ENCODE measurements at places on chromosomes 6 and 20.

DNA sequence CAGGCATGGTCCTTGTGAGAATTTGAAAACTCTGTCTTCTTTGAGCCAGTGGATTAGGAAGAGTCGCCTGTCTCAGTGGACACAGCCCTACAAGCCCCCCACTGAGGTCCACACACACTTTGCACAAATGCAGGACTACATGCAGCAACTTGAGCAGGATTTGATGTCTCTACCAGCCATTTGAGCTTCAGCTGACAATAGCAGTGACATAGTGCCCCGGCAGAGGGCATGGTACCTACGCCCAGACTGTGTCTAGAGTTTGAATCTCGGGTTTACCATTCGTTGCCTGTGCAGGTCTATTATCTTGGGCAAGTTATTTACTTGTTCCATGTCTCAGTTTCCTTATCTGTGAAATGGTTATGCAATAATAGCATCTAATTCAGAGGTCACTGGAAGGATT is 580.1 kb downstream of the TFAP2B start:
- DNase-seq = no peak

DNA sequence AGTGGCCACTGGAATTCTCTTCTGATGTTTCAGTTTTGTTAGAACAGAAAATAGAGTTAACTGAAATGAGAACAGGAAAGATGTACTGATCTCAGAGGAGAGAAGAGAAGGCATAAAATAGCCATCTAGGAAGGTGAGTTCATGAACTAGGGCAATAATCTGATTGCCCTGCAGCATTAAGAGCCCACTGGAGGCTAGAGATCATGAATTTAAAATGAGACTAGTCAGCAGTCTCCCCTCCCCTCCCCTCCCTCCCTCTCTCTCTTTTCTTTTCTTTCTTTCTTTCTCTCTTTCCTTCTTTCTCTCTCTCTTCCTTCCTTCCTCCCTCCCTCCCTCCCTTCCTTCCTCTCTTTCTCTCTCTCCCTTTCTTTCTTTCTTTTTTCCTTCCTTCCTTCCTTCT is 28.9 kb downstream of the GPRC6A start:
- no peak for DNase-seq

GRCh38 chr20:45445805-45446562 is 23.6 kb upstream of the WFDC2 start:
- peak; percentile 24 for DNase-seq

DNA sequence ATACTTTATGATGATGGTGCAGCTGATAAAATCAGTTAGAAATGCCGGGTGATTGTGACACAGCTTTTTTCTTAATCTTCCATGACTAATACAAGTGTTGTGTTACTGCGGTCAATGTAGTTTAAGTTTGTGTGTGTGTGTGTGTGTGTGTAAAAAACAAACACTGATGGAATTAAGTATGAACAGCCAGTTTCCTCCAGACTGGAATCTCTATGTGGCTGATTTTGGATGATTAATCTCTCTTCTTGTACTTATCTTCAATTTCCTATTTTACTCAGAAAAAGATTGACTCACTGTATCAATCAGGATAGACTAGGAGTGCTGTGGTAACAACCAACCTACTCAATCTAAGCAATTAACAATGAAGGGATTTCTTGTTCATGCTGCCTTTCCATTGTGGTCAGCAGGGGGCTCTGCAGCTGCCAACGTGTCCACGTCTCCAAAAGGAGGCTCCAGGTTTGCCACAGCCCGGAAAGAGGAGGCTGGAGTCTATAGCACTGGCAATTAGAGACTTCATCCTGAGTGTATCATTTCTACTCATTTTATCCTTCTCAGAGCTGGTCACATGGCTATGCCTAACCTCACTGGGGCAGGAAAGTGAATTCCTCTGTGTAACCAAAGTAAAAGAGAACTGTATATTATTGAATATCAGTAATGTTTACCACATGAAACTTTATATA is 107.7 kb downstream of the CD109 start:
- DNase-seq = no peak

- DNase-seq = no peak
These were observed 59.8 kb downstream of the CDK19 start for GRCh38 chr6:110755411-110755834.

DNA sequence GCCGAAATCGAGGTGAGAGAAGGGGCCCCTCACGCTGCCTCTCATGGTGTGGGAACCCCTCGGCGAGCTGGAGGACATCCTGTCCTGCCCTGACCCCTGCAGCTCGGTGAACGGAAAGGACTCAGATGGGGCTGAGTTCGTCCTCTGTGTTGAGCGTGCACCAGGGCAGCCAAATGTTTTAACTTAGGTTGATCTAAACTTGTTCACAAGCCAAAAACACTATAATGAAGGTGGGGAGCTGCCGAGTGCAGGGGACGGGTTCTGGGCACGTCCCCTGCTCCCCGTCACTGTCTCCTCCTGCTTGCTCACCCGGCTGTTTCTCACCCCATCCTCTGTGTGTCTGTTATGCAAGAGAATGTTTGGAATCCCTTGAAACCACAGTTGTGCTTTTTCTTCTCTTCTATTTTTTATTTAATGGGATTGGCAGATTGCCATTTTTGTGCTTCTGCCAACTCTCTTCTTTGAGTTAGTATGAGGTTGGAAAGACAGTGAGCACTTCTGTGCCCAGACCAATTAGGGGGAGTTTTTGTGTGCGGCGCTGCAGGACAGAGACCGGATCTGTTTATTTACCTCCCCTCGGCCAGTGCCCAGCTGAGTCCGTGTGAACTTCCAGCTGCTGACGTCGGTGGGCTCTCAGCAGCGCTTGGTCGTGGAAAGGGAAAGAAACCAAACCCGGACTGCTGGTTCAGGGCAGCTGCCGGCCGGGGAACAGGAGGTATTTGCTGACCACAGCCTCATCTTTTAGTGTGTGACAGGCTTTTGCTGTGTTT is 158.1 kb downstream of the DTNBP1 start:
- DNase-seq = no peak

- DNase-seq = no peak
These were observed 40.1 kb downstream of the CDH22 start for GRCh38 chr20:46268131-46268614.

GRCh38 chr6:155171109-155171746 is 92.6 kb upstream of the CLDN20 start:
- peak; percentile 75 for DNase-seq

DNA sequence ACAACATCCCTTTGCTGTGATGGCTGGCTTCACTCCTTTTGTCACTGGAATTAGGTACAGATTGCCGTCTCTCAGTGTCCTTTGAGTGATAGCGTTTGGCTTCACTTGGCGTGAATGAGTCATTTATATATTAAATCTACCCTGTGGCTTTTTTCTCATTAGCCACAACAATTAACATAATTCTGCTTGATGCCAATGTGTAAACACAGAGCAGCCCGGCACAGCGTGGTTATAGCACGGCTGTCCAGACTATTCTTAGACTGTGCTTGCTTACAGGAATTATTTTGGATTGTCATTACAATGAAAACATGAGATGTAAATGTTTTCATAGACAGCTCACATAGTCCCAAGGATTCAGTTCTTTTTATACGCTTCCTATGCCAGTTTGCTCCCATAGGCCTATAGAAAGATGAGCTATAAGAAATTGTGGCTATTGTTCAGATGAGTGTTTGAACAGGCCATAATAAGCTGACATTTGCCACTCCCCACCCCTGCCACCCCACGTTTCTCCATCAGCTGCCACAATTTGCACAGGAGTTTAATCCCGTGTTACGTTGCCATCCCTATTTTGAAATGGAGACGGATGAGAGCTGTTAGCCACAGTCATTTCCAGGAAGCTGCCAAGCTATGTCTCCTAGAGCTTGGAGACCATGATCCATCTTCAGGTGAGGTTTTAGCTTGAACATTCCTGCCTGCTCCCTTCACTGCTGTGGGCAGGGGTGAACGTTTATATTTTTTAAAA is 65.9 kb downstream of the PPP1R14C start:
- no peak for DNase-seq

GRCh38 chr20:59259946-59260345 is 40.5 kb upstream of the EDN3 start:
- DNase-seq = no peak

- DNase-seq = no peak
These were observed 126.5 kb downstream of the SLC24A3 start for GRCh38 chr20:19338960-19339359.

- DNase-seq = no peak
These were observed 62.5 kb upstream of the OGFRL1 start for GRCh38 chr6:71226151-71226550.

- peak; percentile 44 for DNase-seq
These were observed 646 bp downstream of the HMGA1 start for GRCh38 chr6:34237316-34237721.

DNA sequence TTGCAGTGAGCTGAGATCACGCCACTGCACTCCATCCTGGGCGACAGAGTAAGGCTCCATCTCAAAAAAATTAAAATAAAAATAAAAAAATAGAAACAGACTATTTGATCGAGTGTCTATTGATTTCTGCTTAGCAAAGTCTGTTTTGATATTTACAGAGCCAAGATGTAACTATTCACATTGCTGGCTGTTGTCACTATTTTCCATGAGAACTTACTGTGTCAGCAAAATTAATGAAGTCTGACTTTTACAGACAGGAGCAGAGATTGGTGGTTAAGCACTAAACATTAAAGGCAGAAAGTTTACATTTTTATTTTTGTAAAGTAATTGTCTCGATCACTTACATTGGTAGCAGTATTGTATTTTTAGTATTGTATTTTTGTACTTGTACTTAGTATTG is 85.0 kb upstream of the CCDC28A start:
- DNase-seq = no peak

- no peak for DNase-seq
These were observed 148.7 kb upstream of the CARMIL1 start for GRCh38 chr6:25130518-25130917.

- DNase-seq = peak; percentile 59
These were observed 108.4 kb downstream of the RTN4IP1 start for GRCh38 chr6:106520711-106521401.

GRCh38 chr6:106419900-106420613 is 59.5 kb downstream of the CRYBG1 start:
- DNase-seq = no peak

- DNase-seq = no peak
These were observed 49.1 kb downstream of the TTI1 start for GRCh38 chr20:37984018-37984785.

DNA sequence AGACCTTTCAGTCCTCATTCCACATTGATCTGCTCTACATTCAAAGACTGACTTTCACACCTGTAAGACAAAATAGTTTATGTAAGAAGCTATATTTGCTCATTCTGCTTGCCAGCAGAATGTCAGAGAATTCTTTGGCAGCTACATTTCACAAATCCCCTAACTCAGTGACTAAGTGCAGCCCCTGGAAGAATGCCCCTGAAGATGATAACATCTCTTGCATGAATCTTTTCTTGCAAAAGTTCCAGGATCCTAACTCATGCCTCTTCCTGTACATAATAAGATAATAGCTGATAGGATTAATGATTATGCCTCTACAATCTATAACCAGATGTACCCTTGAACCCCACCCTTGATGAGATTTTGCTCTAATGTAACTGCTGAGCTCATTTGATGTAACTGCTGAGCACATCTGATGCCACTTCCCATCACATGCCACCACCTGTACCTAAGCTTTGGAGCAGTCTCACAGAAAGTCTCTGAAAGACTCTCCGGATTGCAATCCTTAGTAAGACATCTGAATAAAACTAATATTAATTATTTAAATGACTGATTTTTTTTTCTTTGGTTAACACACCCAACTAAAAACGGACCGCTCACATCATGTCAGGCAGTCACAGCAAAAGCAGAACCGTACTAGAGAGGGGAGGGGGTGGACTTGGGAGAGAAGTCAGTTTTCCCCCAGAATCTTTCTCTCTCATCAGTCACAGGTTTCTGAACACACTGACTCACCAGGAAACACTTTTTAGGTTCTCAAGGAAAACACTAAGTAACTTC is 684 bp upstream of the DNAH8 start:
- peak; percentile 8 for DNase-seq

DNA sequence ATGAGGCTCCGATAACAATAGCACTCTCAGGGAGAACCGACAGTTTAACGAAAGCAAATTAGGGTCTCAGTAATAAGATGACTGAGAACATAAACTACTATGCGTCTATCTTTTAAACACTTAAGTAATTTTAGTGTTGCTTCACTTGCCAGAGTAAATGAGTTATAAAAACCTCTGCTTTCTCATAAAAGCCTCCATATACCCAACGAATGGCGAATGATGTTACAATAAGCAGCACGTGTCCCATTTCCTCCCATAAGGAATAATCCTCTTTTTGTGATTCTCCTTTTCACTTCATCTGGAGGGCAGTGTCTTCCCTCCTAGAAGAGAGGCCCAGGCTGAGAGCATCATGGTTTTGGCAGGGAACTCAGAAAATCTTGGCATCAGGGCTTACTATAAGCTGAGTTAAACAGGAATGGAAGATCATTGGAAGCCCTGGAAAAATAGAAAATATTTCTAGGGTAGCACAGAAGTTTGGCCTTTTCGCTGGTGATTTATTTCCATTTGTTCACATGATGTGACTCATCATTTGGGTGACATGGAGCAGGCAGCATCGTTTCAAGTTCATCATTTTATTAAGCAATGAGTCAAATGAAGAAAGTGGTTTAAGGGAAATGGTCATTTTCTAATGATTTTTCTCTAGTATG is 255.4 kb downstream of the ATXN1 start:
- DNase-seq = no peak

DNA sequence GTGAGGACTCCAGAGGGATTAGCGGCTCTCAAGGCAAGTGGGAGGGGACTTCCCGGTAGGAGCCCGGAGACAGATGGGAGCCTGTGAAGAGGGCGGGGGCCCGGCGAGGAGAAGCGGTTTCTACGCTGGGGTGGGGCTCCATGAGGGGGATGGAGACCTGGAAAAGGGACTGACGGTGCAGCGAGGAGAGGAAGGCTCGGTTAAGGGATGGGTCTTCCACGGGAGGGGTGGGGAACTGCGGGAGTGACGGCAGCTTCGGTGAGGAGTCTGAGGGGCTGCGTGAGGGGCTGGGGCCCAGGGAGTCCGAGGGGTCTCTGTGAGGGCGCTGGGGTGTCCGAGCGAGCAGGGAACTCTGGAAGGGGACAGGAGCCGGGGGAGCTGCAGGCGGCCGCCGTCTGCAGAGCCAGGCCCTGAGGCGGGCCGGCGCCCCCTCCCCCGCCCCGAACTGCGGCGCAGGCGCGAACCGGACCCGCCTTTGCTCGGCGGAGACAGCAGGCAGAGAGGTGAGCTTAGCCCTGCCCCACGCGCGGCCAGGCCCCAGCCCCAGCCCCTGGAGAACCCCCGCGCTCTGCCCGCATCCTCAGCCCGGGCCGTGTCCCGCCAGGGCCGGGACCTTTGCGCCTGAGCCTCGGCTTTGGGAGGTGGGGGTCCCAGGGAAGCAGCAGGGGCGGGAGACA is at the start of gene NRSN2:
NRSN2 (plus strand) TSS at position 472 of the 677 bp plus-strand sequence. CDS start 2,533 bp downstream, outside the sequence.
- DNase-seq = no peak

DNA sequence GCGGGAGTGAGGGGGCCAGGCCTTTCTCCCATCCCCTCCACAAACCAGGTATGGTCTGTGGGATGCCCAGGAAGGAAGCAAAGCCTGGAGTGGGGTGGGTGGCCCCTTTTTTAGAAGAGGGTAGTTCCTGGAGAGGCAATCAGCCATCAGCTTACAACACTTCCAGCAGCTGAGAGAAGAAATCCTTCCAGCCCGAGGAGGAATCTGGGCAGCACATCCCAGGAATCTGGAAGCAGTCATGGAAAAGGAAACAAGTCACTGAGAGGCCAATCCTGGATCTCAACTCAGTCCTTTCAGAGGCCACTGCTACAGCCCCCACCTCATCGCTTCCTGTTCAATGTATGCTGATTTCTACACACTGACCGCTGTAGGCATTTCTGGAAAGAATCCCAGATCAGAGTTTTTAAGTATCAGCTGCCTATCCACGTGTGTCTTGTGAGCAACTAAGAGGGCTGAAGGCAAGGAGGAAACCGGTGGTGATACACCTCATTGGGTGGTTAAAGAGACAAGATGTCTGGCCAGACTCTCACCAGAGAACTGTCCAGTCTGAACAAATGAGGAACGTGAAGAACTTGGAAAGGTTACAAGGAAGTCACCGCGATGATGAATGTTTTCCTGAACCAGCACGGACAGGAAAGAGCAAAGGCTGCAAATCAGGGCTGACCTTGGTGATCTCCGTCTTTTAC is 92.9 kb upstream of the SHLD1 start:
- DNase-seq = no peak

Data from stimulated activated CD4-positive, alpha-beta T cell treated with anti-CD3 and anti-CD28 coated beads, Interleukin-12 subunit alpha, Interleukin-12 subunit beta, amount 100 ng/mL, for 4 hours (primary cell).